ENCODE measurements at places on chromosomes 7 and 10.

- no peak for DNase-seq
Observed at GRCh38 chr7:24152356-24152755, 131.6 kb upstream of the NPY start.

DNA sequence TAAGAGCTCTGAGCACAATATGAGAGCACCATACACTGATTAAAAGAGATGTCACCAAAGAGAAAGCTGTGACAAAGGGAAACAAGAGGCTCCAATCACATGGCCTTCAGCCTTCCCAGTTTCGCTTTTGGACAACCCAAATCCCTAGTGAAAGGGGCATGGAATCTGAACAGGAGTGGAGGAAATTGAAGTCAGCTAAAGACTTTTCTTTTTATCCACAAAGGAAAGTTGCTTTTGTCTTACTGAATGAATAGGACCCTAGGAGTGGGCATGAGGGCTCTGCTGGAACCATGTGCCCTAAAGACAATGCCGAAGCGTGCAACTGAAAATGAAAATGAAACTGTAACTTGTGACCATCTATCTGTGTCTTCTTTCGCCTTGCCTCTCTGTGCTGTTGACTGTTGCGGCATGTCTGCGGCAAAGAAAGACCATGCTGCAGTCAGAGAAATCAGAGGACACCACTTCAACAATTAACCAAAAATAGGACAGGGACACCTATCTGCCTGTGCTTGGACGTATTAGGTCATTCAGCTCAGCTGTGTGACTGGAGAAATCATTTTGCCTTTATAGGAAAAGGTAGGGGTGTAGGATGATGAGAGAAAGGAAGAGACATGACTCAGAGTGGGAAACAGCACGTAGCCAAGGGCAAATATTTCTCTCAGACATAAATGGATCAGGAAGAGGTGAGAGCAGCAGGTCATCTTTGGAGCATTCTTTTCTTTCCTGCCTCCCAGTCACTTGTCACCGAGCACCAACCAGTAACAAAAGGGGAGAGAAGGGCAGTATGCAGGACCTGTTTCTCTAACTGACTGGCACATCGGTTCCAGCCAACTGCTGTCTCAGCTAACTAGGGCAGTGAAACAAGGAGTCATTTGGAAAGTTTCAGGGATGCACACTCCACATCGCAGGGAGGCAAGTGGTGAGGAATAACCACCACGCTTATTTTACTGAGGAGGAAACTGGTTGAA lies 12.3 kb downstream of the CAV2 start:
- no peak for DNase-seq

DNA sequence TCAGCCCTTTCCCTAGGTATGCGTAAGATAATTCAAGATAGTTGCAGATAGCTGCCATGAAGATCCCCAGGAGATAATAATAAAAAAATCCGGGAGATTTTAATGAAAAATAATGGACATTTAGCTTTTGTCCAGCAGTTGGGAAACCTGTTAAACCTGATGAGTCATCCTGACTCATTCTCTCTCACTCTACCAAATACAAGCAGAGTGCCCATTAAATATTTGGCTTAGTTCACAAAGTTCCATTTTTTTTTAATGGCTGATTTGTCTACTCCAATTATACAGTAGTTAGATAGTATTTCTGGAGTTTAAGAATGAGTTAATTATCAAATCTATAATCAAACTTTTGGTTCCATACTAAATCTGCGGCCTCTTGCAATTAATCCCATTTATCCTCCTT lies 2.1 kb upstream of the SHTN1 start:
- DNase-seq: no peak

DNA sequence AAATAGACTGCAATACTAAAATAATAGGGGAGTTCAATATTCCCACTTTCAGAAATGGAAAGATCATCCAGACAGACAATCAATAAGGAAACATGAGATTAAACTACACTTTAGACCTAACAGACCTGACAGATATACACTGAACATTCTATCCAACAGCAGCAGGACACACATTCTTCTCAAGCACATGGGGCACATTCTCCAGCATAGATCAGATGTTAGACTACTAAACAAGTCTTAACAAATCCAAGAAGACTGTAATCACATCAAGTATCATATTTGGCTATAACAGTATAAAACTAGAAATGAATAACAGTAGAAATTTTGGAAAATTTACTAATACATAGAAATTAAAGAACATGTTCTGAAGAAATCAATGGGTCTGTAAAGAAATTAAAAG lies 458.9 kb upstream of the ANKRD30A start:
- DNase-seq: no peak

GRCh38 chr7:75596727-75597614 lies 104.9 kb downstream of the SPDYE5 start:
- DNase-seq: no peak

- DNase-seq: no peak
Observed at GRCh38 chr10:60809157-60809556, 30.9 kb downstream of the CDK1 start.

GRCh38 chr10:66505003-66505657 lies 420.7 kb upstream of the LRRTM3 start:
- DNase-seq: no peak

- no peak for DNase-seq
Observed at GRCh38 chr7:135729230-135729629, 1.2 kb upstream of the SLC13A4 start.

GRCh38 chr7:20314198-20314597 lies 16.5 kb upstream of the ITGB8 start:
- DNase-seq: no peak
